Pancreas (tissue), 10 donors: ENCODE measurements at places on chromosomes 4 and X. TPM values are rescaled to one million over a fixed set of nuclear protein-coding genes. Genes with fewer than 3 reads are reported as not detected.

Gene FRMD7
- total RNA-seq = not detected

Gene SPATA18
- 3.3 TPM for total RNA-seq

DNA sequence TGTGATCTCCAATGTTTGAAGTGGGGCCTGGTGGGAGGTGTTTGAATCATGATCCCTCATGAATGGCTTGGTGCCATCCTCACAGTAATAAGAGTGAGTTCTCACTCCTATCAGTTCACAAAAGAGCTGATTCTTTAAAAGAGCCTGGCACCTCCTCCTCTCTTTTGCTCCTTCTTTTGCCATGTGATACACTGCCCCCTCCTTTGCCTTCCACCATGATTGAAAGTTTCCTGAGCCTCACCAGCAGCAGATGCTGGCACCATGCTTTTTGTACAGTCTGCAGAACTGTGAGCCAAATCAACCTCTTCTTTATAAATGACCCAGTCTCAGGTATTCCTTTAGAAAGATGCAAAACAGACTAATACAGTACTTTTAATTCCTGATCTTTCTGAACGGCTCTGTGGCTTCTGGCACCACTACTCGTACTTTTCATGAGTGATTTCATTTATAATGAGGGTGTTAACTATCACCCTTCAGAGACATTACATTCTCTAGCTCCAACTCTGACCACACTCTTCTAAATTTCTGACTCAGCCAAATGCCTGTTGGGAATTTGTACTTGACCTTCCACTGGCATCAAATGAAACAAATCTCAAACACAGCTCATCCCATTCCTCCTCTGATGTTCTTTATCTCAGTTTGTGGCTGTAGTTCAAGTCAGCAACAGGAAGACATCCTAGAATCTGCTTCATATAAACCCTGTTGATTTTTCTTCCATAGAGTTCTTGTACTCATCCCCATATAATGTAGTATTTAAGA is 4.2 kb downstream of the UFSP2 start:
- no peak overlapping the region for H3K27ac ChIP-seq
- peaks cover 17% of the 10 kb centered on the region for H3K4me1 ChIP-seq
- H3K27me3 ChIP-seq = no peaks in the 10 kb centered on the region
- H3K36me3 ChIP-seq = no peaks in the 10 kb centered on the region
- no peak for DNase-seq

GRCh38 chr4:3299122-3299975 is 6.5 kb downstream of the RGS12 start:
- H3K4me1 ChIP-seq = peaks cover 5% of the 10 kb centered on the region
- no peaks in the 10 kb centered on the region for H3K27me3 ChIP-seq
- no peaks in the 10 kb centered on the region for H3K36me3 ChIP-seq
- DNase-seq = no peak
- H3K4me3 ChIP-seq = no peak overlapping the region
- no peak overlapping the region for H3K27ac ChIP-seq
